NCI-H1092 treated with DMSO at 0.1 percent for 48 hours (cell line): ENCODE measurements at places on chromosomes 1 and 21.

DNA sequence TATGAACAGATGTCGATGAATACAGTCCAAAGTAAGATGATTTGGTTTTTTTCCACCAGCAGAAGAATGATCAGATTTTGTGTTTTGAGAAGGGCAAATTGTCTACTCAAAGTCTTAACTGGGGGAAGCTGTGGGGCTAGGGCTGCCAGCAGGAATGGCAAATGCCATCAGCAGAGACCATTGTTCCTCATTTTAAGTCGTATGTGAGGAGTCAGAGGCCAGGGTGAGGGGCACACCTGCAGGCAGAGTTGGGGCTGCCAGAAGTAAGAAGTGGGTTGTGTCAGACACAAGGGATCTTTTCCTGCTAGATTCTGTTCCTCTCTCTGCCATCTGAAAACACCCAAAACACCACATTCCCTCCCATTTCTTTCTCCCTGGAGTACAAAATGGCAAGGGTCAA lies 8.7 kb downstream of the PARK7 start:
- no peak for DNase-seq

- no peak for DNase-seq
Observed at GRCh38 chr1:217889401-217889800, 258.3 kb downstream of the SPATA17 start.

GRCh38 chr21:24118738-24119459 lies 1488.4 kb downstream of the MRPL39 start:
- no peak for DNase-seq

DNA sequence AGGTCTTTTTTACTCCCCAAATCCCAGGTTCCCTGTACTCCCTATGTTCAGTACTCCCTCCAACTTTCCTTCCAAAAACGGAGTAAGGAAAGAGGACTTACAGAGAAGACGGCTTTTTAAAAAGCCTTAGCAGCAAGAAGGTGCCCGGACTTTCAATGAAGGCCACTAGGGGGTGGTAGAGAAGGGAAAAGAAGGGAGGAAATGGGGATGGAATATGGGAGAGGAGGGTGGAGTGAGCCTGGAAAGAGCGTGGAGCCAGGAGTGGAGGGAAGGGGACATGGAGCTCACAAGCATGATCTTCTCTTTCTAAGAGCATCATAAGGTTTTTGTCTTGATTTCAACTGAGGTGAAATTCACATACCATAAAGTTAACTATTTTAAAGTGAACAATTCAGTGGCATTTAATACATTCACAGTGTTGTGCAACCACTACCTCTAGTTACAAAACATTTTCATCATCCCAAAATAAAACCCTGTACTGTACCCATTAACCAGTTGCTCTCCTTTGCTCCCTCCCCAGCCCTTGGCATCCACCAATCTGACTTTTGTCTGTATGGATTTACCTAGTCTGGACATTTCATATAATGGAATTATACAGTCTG lies 129.9 kb downstream of the ZNF281 start:
- DNase-seq, result peak; percentile 56

GRCh38 chr1:183267646-183268431 lies 81.8 kb downstream of the LAMC2 start:
- DNase-seq, result no peak

GRCh38 chr1:25695771-25696311 lies 79.2 kb downstream of the MAN1C1 start:
- DNase-seq, result no peak

DNA sequence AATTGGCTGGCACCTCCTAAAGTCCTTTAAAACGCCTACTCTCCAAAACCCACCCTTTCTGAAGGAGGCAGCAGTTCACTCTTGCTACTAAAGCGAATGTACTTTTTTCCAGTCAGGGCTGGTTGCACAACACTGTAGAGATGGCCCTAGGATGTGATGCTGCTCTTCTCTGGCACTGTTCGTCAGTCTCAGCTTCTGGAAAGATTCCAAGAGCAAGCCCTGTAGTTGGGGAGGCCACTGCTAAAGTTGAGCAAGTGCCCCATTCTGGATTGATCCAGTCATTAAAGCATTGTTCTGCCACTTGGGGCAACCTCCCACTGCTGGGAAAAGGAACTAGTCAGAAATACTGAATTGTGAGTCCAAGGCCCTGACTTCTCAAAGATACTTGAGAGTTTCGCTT lies 28.5 kb upstream of the KCNQ4 start:
- DNase-seq, result no peak

- DNase-seq, result no peak
Observed at GRCh38 chr1:173212952-173213491, 5.9 kb upstream of the TNFSF4 start.

GRCh38 chr21:36428761-36429432 lies 43.7 kb downstream of the CHAF1B start:
- peak; percentile 54 for DNase-seq

GRCh38 chr1:99438656-99439230 lies 174.5 kb downstream of the PLPPR4 start:
- DNase-seq, result no peak

DNA sequence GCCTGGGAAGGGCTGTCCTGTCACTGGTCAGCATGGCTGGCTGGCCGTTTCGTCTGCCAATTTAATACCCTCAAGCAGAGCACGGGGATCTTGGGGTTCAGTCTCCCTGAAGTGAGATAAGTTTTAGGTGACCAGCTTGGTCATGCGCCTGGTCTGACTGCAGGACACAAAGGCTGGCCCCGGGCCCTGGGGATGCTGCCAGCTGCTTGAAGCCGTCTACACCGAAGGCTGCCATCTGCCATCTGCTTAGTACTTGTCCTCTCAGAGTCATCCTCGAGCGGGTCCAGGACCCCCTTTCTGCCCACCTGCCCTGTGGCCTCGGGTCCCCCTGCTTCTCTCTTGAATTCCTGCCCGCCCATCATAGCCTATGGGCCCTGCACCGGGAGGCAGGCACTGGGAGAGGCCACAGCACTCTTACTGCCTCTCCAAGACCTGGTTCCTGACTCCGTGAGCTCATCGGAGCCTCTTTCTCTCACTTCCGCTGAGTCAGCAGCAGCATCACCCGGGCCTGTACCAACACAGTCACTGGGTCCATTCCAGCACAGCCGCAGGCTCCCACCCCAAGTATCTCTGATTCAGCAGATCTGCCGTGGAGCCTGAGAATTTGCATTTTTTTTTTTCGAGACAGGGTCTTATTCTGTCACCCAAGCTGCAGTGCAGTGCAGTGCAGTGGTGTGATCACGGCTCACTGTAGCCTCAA lies 7.0 kb downstream of the FBLIM1 start:
- DNase-seq, result no peak

DNA sequence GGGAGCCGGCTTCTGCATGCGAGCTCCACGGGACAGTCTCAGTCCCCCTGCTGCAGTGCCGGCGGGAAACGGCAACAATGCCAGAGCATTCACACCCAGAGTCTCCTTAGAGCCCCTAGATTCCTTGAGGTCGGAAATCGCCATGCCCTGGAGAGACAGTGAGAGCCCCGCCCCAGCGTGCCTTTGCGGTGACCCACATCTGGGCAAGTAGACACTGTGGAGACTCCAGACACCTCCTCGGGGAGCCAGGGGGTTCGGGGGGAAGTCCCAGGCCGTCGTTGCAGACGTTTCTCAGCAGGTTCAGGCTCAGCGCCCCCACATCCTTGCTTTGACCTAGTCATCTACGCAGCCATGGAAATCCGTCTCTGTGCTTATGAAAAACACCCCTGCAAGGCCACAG lies 81.3 kb upstream of the ARHGEF16 start:
- DNase-seq, result no peak

DNA sequence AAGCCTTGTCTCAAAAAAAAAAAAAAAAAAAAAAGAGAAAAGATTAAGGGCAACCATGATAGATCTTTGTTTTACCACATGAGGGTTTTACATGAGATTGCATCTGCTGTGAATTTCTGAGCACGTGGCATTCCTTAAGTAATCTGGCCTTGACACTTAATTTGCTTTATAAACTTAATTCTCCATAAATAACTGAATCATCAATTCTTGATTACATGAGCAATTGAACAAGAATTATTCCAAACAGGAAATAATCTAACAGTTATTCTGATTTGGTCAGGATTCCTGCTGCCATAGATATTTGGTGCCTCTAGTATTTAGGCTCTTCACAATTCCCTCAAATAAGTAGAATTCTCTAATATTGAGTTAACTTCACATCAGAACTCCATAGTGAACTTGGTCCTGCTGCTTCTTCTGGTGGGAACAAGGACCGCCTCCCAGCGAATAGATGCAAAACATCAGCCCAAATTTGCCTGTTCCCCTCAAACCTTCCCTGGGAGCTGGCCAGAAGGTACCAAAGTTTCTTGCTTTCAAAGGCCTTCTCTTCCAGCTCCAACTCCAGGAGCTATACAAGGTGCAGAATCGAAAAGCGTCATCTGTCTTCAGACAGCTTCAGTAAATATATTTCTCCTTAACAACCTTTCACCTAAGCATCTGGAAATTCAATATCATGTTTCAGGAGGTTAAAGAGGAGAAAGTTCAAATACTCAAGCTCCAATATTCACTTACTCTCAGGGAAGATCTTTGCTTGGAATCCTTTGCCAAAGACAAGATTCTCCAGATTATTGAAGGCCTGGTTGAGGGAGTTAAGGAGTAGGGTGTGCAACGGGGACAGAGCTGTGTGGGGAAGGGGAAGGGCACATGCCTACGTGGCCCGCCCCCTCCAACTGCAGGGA lies 1.0 kb downstream of the KRTCAP2 start:
- no peak for DNase-seq

- peak; percentile 12 for DNase-seq
Observed at GRCh38 chr1:44405798-44406736, 1.0 kb downstream of the RNF220 start.

GRCh38 chr1:78491451-78492071 lies 787 bp downstream of the PTGFR start:
- DNase-seq, result no peak

GRCh38 chr1:94398356-94398755 lies 19.8 kb upstream of the ABCD3 start:
- no peak for DNase-seq

DNA sequence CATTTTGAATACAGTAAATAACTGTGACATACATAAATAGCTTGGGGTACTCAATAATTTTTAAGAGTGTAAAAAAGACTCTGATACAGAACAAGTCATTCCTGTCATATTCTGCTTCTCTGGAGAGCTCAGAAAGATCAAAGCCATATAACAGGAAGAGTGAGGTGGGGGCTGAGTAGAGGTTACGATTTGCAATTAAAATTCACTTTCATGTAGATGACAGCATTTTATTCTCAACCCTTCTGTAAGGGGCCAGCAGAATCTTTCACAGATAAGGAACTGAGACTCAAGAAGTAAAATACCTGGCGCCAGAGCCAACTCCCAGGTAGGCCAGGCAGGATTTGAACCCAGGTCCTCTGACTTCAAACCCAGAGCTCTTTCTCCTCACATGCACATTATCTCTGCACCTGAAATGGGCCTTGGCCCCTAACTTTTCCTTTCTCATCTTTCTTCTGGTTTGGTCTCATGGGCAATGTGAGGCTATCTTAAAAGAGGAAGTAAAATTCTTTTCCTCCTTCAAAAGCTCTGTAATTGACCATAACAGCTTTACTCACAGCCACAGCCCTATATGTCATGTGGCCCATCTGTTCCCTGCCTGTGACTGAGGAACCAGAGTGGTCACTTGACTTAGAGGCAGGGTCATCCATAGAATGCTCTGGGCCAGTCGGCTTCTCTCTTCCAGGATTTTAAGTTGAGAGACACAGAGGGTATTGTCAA lies 80.9 kb upstream of the SYT6 start:
- no peak for DNase-seq

- DNase-seq, result no peak
Observed at GRCh38 chr1:33468011-33468410, 4.4 kb upstream of the ZSCAN20 start.

GRCh38 chr1:213519098-213519497 lies 468.1 kb downstream of the RPS6KC1 start:
- peak; percentile 91 for DNase-seq

DNA sequence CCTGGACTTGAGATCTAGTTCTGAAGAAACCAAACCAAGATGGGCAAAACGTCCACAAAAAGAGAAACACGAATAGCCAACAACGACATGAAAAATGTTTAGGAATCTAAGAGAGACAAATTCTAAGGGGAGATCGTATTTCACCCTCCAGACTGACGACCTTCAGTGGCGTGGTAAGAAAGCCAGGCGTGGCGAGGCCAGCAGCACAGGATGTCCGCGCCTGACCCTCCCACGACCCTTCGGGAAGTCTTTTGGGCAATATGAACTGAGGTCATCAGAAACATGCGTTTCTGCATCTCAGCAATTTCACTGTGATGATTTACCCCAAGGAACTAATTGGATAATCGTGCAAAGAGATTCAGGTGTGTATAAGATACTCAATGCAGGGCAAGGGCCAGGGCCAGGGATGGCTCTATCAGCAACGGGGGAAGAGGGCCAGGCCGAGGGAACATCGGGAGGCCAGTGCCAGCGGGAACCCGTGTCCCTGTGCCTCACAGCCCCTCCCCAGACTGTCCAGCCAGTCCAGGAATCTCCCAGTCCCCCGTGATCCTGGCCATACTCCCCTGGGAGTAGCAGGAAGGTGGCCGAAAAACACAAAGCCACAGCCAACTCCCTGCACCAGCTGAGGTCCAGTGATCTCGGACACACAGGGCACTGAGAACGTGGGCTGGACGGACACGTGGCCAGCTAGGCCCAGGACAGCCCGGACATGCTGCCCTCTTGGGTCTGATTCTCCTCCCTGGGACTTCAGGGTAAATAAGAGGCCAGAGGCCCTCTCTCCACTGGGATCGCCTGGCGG lies 53.6 kb upstream of the ADARB1 start:
- no peak for DNase-seq

- DNase-seq, result no peak
Observed at GRCh38 chr1:14677292-14677971, 78.9 kb downstream of the KAZN start.

- no peak for DNase-seq
Observed at GRCh38 chr1:22285549-22286396, 142.9 kb upstream of the WNT4 start.

- DNase-seq, result no peak
Observed at GRCh38 chr21:26473471-26473870, 99.6 kb downstream of the CYYR1 start.

DNA sequence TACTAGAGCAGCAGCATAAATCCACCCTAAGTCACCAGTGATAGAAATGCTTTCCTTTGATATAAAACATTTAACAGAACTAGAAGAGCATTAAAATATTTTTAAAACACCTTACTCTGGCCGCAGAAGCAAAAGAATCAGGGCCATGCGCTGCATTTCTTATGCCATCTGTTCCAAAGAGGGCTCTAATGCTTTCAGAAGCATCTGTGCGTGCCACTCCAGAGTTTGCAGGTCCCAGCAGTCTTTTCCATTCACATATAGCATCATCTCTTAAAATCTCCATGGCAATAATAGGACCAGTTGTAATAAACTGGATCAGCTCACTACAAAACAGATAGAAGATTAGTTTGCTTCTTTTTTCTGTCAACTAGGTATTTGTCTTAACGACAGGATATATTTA lies 69.2 kb downstream of the NME7 start:
- no peak for DNase-seq

- no peak for DNase-seq
Observed at GRCh38 chr1:187872550-187872949, 1043.8 kb downstream of the PLA2G4A start.

GRCh38 chr1:244226435-244226834 lies 175.4 kb downstream of the ZBTB18 start:
- no peak for DNase-seq

DNA sequence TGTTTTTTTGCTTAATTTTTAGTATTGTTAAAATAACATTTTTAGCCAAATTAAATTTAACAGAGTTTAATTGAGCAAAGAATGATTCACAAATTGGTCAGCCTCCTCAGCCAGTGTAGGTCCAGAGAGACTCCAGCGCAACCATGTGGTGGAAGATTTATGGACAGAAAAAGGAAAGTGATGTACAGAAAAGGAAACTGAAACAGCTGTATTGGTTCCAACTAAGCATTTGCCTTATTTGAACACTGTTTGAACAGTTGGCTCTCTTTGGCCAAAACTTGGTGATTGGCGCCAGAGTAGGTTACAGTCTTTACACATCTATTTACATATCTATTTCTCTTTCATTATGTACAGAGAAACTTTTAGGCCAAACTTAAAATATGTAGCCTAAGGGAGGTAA lies 19.4 kb downstream of the RPS6KC1 start:
- DNase-seq, result peak; percentile 41
